ENCODE measurements at places on chromosomes 6 and 20.

DNA sequence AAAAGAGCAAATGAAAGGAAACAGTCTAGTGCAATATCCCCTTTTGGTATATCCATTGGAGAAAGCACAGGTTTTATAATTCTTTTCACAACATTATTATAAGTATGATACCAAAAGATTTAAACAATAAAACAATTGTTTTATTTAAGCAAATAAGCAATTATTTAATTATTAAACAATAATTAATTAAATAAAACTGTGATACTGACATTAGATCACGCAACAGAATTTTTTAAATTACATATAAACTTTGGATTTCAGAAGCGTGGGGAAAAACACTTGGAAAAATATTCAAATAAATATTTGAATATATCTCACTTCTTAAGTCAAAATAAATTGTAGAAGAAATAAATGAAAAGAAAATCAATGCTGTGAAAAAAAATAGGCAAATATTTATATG is 76.2 kb upstream of the STXBP5 start:
- no peak for DNase-seq

DNA sequence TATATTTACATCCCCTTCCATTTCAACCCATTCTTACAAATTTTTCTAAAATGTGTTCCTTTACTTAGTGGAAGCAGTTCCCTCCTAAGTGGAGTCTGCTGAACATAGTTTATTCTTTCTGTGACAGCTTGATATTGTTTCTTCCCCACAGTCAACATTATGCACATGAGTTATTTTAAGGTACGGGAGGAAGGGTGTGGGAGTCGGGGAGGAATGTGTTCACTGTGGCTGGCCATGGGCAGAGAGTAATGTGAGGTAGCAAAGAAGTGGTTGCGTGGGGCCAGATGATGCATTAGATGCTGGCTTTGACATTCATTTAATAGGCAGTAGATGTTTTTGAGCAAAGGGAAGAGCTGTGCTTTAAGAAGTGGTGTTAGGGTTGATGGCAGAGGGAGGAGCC is 98.5 kb downstream of the ARMC2 start:
- no peak for DNase-seq

GRCh38 chr6:16414205-16414604 is 175.8 kb downstream of the GMPR start:
- DNase-seq, result no peak

DNA sequence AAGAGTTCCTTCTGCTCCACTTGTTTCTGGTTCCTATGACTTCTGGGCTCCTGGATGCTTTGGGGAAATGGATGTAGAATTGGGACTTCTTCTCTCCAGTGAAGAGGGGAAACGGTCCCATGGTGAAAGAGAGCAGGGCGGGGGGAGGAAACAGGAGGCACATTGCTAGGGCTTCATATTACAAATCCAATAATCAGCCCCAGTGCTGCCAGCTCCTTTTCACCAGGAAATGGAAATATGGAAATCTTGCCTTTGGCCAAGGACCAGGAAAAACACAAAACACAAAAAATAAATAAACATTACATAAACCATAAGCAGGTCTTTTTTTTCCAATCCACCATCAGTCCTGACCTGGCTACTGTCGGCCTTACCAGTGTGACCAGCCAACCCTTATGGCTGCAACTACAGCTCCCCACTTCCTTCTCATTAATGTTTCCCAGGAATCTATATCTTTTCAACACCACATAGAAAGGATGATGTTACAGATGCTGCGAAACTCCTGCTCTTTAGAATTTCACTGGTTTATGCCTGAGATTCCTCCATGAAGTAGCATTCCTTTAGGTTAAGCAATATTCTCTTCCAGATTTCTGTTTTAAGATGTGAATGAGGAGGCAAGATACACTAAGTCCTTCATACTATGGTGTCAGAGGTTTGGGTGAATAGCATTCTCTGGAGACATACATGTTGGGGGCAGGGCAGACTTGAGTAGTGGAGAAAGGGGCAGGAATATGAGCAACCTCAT is 2.0 kb downstream of the PI3 start:
- no peak for DNase-seq

DNA sequence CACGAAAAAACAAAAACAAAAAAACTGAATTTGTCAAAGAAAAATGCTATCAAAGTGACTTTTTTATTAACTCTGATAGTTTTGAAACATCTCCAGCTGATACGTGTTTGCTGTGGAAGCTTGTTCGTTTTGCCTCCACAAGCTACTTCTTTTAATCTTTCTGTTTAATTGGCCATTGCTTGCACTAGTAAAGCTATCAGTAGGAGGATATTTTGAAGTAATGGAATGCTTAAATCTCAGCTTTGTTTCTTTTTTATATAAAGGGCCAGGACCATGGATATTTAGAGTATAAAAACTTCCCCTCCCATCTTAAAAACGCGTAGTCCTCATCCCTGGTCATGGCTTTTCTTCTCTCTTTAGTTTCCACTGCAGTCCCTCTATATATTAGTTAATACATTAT is 344.0 kb downstream of the NKAIN2 start:
- no peak for DNase-seq

DNA sequence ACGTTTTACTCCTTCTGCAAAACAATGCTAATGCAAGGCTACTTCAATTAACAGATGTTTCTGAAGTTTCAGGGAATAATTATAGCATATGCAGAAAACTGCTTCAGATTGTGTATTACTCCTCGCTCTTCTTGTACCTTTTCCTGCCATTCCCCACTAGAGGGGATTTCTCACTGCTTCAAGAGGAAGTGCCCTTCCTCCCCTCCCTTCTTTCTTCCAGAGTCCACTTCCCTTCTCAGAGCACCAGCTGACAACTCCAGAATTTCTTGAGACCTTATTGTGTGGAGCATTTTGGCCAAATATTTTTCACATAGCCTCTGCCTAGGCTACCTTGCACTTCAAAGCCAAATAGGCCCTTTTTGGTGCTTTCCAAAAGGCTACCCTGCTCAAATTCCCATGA is 12.7 kb upstream of the MCUR1 start:
- no peak for DNase-seq

GRCh38 chr20:16488086-16488485 is 85.2 kb downstream of the KIF16B start:
- no peak for DNase-seq

Data from islet precursor cell (in vitro differentiated cells).